Naive B cell (primary cell): ENCODE measurements at places on chromosomes 12 and 14.

DNA sequence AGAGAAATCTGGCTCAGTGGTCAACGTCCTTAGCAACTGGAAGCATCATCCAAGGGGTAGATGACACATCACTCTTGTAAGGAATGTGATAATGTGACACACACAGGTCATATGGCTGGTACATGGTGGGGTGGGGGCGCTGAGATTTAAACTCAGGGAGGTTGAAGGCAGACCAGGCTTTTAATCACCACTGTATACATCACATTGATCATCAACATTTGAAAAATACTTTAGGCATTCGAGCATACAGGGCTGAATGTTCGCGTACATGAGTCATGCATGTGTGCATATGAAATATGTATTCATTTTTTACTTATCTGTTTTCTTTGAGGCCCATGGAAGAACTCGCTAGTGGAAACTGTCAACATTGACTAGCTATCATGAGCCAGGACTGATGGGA, 976.4 kb downstream of the VRK1 start:
- DNase-seq: no peak

GRCh38 chr12:95978774-95979173, 17.4 kb downstream of the HAL start:
- DNase-seq: no peak

DNA sequence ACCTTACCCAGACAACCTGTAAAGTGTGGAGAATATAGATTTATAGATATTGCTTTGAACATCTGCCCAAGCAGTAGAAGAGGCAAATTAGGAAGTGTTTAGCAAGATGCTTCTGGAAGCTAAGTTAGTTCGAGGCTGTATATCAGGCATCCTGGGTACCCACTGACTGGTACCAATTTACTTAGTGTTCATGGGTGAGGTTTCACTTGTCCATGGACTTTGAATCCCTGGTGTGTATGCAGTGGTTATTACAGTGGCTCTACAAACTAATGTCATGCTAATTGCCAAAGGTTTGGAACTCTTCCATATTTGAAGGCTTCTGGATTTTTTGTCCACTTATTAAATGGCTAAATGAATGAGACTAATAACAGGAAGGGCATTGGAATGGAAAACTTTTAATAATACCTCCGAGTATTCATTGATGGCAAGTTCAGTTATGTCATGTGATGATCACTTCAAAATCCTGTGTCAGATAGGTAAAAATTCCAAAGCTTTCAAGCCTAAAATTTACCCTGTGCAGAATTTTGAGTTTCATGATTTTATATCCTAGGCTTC, at the start of gene OR4E2:
Gene OR4E2 (plus strand): TSS at position 505 of the 555 bp plus-strand sequence. CDS start 11,248 bp downstream, outside the sequence.
- DNase-seq: no peak

DNA sequence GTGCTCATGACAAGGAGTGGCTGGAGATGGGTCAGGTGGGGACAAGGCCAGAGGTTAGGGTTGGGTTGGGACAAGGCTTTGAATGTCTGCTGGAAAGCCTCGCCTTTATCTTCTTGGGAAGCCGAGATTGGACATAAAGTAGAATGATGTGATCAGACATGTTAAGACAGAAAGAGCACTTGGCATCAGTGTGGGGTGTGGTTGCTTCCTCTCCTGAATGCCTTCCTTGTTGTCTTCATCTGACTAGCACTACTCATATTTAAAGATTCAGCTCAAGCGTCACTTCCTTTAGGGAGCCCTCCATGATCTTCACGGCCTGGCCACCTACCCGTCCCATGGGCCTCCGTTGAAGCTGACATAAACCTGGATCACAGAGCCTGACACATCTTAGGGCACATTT, 14.8 kb upstream of the C12orf75 start:
- no peak for DNase-seq

DNA sequence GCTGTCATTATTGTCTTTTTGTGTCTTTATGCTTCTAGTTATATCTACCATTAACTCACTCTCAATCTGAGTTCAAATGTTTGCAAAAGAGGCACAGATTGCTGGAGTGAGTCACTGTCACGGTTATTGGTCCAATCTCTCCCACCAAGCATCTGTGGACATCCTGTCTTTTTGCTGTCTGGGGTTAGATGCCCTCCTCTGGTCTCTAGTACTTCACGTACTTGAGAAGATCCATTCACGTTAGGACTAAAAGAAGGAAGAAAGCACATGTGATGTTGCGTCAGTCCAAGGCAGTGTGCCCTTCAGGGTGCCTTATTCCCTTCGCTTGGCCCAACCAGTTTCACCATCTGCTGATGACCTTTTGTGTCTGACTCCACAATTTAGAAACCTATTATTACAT, 72.3 kb upstream of the STXBP6 start:
- DNase-seq: no peak

DNA sequence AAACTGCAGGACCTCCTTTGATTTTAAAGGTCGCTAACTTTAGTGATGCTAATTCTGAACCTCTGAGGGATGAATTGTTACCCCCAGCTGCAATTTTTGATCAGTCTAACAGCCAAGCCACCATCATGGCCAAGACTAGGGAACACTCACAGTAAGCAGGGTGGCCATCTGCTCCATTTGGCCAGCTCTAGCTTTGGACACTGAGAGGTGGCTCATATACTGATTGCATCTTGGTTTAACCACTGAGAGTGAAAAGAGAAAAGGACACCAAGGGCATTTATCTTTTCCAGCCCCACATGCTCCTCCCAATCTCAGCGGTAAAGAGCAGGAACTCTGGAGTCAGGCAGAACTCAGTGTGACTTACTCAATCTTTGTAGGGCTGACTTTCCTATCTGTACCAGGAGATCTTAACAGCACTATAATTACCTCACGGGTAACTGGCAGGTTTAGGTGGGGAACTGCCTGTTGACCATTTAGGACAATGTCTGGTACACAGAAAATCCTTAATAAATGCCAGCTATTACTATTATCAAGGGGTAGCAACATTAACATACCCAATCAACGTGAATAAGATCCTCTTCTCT, 6.2 kb downstream of the LPCAT3 start:
- no peak for DNase-seq
